Femur (tissue), 1 donor: ENCODE measurements at places on chromosomes 1 and 21.

GRCh38 chr1:212450331-212450881 is 17.7 kb downstream of the NENF start:
- DNase-seq: peak; percentile 79

DNA sequence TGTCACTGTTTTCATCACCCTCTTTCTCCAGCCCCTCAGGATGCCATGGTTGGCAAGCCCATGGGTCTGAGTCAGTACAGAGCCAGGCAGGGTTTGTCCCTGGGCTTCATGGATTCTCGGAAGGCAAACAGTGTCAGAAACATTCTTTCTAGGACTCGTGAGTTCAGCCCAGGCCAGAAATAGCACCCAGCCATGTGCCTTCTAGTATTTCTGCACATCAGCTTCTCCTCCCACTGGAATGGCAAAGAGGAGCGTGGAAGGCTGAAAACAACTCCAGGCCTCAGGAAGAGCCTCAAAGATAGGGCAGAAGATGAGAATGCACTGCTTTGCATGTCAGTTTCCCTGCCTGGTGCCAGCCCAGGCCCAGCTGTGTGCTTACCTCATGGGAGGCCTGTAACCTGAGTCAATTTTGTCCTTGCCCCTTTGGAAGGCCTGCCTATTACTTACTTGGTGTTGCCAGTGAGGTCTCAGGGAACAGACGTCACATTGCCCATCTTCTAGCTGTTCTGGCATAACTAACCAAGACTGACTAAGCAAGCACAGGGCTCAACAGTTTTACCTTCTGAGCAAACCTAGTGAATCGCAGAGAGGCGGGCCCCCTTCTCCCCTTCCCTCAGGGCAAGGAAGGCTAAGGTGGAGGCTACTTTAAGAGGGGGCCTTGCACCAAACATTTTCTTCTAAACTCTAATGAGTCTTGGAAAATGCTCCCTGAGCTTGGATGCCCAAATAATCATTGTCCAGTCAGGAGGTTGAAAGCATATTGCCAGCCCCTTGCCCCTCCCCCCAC is 42.4 kb downstream of the GLUL start:
- peak; percentile 36 for DNase-seq

GRCh38 chr1:37274938-37275631 is 199.3 kb upstream of the ZC3H12A start:
- DNase-seq: no peak

GRCh38 chr1:172663732-172664131 is 4.8 kb downstream of the FASLG start:
- no peak for DNase-seq

- DNase-seq: no peak
Measured at GRCh38 chr1:188423073-188423472, 1594.3 kb downstream of the PLA2G4A start.
